ENCODE measurements at places on chromosomes 2 and 18. TPM values are rescaled to one million over a fixed set of nuclear protein-coding genes. Genes with fewer than 3 reads are reported as not detected.

Gene DTNA
- total RNA-seq, result 18.4 TPM

Gene DUSP2
- total RNA-seq, result 14.0 TPM

Gene DNAJC27
- total RNA-seq, result 11.3 TPM

GRCh38 chr2:140998577-140998976, 1132.2 kb downstream of the LRP1B start:
- no peak overlapping the region for H3K4me3 ChIP-seq
- H3K4me1 ChIP-seq, result no peaks in the 10 kb centered on the region
- no peak for DNase-seq
- H3K36me3 ChIP-seq, result no peaks in the 10 kb centered on the region

DNA sequence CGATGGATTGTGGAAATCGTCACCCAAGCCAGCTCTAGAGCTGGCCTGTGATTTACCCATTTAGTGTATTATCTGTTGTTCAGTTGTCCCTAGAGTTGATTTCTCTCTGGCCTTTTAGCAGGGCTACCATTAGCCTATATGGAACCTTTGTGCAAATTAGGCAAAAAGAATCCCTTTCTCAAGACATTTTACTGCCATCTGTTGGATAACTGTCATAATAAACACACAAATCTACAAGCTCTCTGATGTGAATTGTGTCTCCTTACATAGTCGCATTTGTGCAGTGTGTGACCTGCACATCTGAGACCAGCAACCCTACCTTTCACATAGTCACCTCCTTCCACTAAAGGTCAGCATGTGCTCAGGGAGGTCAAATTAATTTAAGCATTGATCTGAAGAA, 34.0 kb downstream of the LOXHD1 start:
- DNase-seq, result no peak
- H3K4me3 ChIP-seq, result no peak overlapping the region
- no peaks in the 10 kb centered on the region for H3K27me3 ChIP-seq

GRCh38 chr2:237132799-237133198, 47.1 kb downstream of the COPS8 start:
- H3K27me3 ChIP-seq, result no peaks in the 10 kb centered on the region
- no peak overlapping the region for H3K4me3 ChIP-seq
- H3K27ac ChIP-seq, result peak overlapping the region; percentile 98
- no peaks in the 10 kb centered on the region for H3K36me3 ChIP-seq

Data from vagina (tissue), 2 donors.